Caki2 (cell line): ENCODE measurements at places on chromosomes 6 and 20.

DNA sequence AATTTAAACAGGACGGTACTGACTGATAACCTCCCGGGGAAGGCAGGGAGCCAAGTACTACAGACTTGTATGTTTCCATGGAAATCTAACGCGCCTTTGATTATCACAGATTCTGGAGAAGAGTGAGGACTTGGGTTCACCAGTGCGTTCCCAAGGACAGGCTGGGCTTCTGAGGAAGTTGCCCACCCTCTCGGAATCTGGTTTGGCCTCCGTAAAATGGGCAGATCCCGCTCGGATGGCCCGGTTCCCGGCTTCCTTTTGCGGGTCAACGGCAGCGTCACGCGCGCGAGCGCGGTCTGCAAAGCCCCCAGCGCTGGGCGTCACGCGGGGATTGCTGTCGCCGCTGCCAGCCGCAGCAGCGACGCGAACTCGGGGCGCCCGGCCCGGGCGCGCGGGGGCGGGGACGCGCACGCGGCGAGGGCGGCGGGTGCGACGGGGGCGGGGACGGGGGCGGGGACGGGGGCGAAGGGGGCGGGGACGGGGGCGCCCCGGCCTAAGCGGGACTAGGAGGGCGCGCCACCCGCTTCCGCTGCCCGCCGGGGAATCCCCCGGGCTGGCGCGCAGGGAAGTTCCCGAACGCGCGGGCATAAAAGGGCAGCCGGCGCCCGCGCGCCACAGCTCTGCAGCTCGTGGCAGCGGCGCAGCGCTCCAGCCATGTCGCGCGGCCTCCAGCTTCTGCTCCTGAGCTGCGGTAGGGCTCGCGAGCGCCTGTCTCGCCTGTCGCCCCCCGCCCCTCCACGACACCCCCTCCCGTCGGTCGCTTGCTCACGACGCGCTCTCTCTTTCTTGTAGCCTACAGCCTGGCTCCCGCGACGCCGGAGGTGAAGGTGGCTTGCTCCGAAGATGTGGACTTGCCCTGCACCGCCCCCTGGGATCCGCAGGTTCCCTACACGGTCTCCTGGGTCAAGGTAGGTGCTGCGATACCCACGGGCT, at the start of gene CD83:
CD83 (plus strand) TSS at position 615 of the 933 bp plus-strand sequence; CDS start at position 655, 40 bp downstream.
- peak; percentile 67 for DNase-seq

DNA sequence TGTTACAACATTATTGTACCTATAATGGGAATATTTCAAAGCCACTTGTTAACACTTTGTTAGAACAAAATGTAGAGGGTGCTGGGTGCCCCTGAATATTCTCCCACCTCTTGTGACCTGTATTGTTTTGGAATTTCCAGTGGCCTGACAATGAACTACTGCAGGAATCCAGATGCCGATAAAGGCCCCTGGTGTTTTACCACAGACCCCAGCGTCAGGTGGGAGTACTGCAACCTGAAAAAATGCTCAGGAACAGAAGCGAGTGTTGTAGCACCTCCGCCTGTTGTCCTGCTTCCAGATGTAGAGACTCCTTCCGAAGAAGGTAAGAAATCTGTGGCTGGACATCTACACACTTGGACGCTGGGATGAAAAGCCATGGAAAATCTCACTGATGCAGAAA, 28.9 kb downstream of the PLG start:
- no peak for DNase-seq

DNA sequence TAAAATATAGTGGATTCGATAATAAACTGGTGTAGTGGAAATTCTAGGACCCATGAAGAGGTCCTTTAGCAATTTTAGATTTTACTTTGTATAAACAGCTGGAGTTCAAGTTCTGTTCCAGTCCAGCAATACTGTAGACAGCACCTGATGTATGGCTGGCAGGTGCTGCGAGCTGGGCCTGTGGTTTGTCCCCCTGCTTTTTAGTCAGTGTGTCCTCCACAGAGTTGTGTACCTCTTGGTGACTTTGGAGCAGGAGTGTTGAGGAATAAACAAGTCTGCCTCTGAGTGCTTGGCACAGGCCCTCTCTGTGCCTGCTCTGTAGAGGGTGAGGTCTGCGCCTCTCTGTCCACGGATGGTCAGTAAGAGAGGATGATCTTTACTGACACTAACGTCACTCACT, 13.8 kb downstream of the STX16 start:
- no peak for DNase-seq

DNA sequence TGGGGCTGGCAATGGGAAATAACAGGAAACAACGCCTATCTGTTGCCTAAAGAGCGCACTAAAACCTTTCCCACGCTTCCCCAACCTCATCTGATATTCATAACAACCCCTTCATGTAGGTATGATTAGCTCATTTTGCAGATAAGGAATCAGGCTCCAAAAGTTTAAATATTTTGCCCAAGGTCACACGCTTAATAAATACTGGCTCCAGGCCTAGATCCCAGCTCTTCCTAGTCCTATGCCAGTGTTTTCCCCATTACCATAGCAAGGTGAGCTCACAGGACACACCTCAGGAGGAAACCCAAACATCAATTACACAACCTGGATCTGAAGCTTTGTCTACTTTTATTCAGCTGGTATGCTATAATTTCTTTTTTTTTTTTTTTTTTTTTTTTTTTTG, 19.6 kb downstream of the MBOAT1 start:
- no peak for DNase-seq

- no peak for DNase-seq
Observed at GRCh38 chr6:398558-399078, 7.1 kb downstream of the IRF4 start.

GRCh38 chr6:55694148-55694547, 115.2 kb upstream of the HMGCLL1 start:
- DNase-seq, result peak; percentile 30

DNA sequence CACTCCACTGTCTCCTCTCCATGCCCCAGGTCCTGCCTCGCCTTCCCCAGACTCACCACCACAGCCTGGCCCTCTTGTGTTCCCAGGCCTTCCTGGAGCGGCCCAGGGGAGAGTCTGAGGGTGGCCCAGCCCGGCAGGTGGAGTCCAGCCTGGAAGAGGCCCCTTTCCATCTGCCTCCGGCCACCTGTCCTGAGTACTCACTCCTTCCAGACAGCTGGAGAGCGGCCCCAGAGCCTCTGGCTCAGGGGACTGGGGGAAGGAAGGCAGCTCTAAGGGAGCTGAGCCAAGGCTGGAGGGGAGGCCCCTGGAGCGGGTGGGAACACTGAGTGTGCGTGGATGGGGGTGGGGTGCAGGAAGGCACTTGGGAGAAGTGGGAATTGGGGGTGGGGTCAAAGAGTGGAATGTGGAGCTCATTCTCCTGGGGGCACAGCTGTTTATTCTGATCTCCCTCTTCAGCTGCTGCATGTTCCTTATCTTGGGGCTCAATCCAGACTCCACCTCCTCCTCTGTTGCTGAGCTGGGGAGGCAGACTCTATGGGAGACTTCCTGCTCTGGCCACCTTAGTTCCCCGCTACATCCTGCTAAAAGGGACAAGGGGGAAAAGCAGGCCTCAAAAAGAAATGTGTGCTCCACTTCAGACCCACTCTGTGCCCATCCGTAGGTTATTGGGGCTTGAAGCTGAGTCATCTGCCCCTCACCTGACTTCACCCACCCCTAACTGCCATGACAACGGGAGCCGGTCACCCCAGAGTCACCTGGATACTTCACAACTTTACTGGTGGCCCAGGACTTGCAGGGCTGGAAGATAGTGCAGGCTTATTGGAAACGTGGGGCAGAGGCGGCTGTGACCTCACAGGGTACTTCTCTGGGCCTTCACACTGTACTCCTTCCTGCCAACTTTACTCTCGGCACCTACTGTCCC, 19.5 kb upstream of the TAF8 start:
- peak; percentile 52 for DNase-seq

GRCh38 chr20:18639501-18639979, 51.7 kb downstream of the DTD1 start:
- no peak for DNase-seq

GRCh38 chr6:19811397-19812079, 25.6 kb upstream of the ID4 start:
- DNase-seq, result peak; percentile 94

DNA sequence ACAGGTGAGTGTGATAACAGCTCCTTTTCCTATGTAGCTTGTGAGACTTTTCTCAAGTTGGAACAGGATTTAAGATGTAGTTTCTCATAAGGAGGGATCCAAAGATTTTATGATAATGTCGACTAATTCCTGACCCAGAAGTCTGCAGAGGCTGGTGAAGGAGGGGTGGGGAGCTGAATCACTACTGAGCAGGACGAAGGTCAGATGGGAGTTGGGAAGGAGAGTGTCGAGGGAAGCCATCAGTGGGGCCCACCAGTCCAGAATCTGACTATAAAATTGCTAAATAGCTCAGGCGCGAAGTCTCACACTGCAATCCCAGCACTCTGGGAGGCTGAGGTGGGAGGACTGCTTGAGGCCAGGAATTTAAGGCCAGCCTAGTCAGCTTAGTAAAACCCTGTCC, 32.3 kb upstream of the CDYL start:
- no peak for DNase-seq

DNA sequence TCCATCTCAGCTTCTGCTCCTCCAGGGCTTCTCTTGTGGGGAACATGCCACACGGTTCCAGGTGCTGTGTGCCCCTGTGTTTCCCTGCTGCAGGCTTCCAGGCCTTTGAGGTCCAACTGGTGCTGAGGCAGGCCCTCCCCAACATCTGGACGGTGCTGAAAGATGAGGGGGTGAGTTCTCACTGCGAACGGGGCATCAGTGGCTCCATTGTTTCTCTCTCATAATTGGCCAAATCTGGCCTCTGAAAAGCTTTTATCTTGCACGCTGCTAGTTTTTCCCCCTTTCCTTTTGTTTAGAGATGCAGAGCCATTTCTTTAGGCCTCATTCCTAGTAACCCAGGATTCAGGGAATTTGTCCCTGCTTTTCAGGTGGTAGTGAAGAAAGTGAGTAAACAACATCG, 8.6 kb downstream of the PNLDC1 start:
- DNase-seq, result no peak

DNA sequence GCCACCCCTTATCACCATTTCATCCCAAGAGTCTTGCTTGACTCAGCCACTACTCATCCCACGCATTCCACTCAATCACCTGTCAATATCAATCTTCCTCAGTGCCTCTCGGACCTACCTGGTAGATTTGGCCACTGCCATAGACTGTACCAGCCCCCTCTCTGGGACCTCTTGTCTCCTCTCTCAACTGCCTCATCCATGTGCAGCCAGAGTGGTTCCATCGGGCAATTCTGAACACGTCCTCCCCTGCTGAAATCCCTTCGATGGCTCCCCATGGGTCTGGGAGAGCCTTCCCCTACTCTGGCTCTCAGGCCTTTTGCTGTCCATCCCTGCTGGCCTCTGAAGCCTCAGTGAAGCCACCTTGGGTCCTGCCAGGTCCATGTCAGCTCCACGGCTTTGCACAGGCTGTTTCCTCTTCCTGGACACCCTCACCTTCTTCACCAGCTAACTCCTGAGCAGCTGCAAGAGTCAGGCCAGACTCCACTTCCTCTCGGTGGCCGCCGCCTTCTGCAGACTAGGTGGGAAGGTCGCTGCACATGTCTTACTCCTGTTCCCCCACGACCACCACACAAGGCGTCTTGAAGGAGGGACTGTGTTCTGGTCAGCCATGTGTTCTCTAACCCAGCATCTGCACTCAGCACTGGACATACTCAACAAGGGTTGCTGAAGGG, 120.4 kb downstream of the TOX2 start:
- no peak for DNase-seq

GRCh38 chr6:5286780-5287179, 25.5 kb downstream of the FARS2 start:
- DNase-seq, result no peak

GRCh38 chr6:26588965-26589364, 7.8 kb upstream of the ABT1 start:
- no peak for DNase-seq
